Heart right ventricle (tissue), 16 donors: ENCODE measurements at places on chromosomes 13 and 19. TPM values are rescaled to one million over a fixed set of nuclear protein-coding genes. Genes with fewer than 3 reads are reported as not detected.

Gene LHB
- polyA plus RNA-seq: not detected

Gene CYP2S1
- polyA plus RNA-seq: 0.29 TPM

Gene HTR2A
- polyA plus RNA-seq: not detected

Gene NFILZ
- not detected for polyA plus RNA-seq

Gene BRSK1
- polyA plus RNA-seq: 1.8 TPM

Gene CABP5
- polyA plus RNA-seq: not detected

Gene ZNF728
- polyA plus RNA-seq: 0.51 TPM

Gene CAPN12
- 3.6 TPM for polyA plus RNA-seq

Gene DMRTC2
- not detected for polyA plus RNA-seq

Gene SIGLECL1
- not detected for polyA plus RNA-seq

Gene GCDH
- 72.3 TPM for polyA plus RNA-seq

Gene KASH5
- not detected for polyA plus RNA-seq

Gene MARK4
- 21.4 TPM for polyA plus RNA-seq

Gene ZBTB32
- polyA plus RNA-seq: 0.03 TPM

Gene POMP
- 134 TPM for polyA plus RNA-seq

Gene FLT1
- 22.9 TPM for polyA plus RNA-seq

Gene TSSK6
- 0.29 TPM for polyA plus RNA-seq

Gene ZNF582
- polyA plus RNA-seq: 5.7 TPM

Gene CATSPERD
- not detected for polyA plus RNA-seq

Gene NOSIP
- 120 TPM for polyA plus RNA-seq

Gene NXNL1
- polyA plus RNA-seq: 1.1 TPM

Gene CACNG6
- polyA plus RNA-seq: not detected

Gene UQCR11
- polyA plus RNA-seq: 141 TPM

Gene CDC42EP5
- polyA plus RNA-seq: 11.2 TPM

Gene TMEM38A
- 18.5 TPM for polyA plus RNA-seq

Gene NALCN
- polyA plus RNA-seq: 3.1 TPM

Gene ODAD3
- 0.83 TPM for polyA plus RNA-seq

Gene ZIK1
- polyA plus RNA-seq: 3.7 TPM

Gene NANOS3
- 2.9 TPM for polyA plus RNA-seq

Gene ZNF320
- polyA plus RNA-seq: 2.7 TPM

Gene CAMSAP3
- polyA plus RNA-seq: 0.37 TPM

Gene PLIN5
- 25.7 TPM for polyA plus RNA-seq

Gene C19orf44
- polyA plus RNA-seq: 4.1 TPM

Gene LRP3
- polyA plus RNA-seq: 8.5 TPM

Gene PTH2
- polyA plus RNA-seq: not detected

Gene KCNC3
- 1.1 TPM for polyA plus RNA-seq

Gene SLITRK6
- polyA plus RNA-seq: 0.12 TPM

Gene IGSF23
- not detected for polyA plus RNA-seq

Gene SACS
- 4.7 TPM for polyA plus RNA-seq

Gene ZNF256
- polyA plus RNA-seq: 4.9 TPM

Gene CDC37
- 422 TPM for polyA plus RNA-seq

Gene CDX2
- polyA plus RNA-seq: not detected

Gene LRRC8E
- 1.2 TPM for polyA plus RNA-seq

Gene PODNL1
- 0.90 TPM for polyA plus RNA-seq
